RCC 7860 (cell line): ENCODE measurements at places on chromosomes 7 and 10.

DNA sequence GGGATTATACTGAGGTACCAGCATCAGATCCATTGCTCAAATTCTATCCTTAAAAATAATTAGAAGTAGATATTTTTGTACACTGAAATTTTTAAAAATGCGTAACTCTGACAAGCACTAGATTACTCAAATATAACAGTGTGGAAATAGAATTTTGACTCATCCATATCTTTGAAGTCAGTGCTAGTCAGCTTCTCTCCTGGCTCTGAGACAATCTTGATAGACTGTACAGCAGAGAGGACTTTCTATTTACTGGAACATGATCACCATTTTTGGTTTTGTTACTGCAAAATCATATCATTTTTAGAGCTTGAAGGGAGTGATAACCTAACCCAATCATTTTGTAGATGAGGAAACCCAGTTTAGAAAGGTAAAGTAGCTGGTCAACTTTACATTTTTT lies 195.0 kb downstream of the MTERF1 start:
- no peak for DNase-seq

- no peak for DNase-seq
Observed at GRCh38 chr7:22945584-22945983, 68.3 kb downstream of the HYCC1 start.

DNA sequence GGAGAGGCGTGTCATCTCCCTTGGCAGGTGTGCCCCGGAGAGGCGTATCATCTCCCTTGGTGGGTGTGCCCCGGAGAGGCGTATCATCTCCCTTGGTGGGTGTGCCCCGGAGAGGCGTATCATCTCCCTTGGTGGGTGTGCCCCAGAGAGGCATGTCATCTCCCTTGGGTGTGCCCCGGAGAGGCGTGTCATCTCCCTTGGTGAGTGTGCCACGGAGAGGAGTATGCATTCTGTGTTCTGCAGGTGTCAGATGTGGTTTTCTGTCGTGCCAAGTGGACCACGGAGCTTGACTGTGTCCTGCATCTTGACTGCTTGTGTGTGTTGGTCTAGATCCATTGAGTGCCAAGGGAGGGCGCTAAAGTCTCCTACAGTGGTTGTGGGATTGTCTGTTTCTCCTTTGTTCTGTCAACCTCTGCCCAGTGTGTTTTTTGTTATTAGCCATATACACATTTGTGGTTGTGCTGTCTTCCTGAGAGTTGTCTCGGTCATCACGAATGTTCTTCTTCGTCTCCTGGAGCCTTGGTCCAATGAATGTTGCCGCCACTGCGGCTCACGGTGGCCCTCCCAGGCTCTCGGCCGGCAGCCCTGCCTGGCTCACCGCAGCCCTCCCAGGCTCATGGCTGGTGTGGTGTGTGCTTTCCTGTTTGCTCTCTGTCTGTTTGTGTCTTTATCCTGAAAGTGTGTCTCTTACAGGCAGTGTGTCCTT lies 96.8 kb downstream of the INPP5A start:
- no peak for DNase-seq

DNA sequence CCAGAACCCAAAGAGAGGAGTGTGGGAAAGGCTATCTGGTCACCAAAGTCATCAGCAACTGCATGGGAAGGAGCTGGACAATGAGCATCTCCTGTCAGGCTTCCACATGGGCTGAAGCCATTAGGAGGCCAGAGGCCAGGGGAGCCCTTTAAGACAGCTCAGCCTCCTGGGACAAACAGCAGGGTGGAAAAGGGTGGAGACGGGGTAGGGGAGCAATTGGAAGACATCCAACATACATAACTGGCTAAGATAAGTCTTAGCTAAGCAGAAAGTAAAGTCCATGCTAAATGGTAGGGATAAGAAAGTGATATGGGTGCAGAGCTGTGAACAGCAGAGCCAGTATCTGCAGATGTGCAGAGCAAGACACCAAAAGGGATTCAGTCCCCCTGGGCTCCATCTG lies 1.5 kb upstream of the OAT start:
- DNase-seq, result no peak

- DNase-seq, result peak; percentile 92
Observed at GRCh38 chr7:33854801-33855350, 50.5 kb upstream of the BMPER start.

- no peak for DNase-seq
Observed at GRCh38 chr10:22230158-22230833, 12.5 kb upstream of the EBLN1 start.

DNA sequence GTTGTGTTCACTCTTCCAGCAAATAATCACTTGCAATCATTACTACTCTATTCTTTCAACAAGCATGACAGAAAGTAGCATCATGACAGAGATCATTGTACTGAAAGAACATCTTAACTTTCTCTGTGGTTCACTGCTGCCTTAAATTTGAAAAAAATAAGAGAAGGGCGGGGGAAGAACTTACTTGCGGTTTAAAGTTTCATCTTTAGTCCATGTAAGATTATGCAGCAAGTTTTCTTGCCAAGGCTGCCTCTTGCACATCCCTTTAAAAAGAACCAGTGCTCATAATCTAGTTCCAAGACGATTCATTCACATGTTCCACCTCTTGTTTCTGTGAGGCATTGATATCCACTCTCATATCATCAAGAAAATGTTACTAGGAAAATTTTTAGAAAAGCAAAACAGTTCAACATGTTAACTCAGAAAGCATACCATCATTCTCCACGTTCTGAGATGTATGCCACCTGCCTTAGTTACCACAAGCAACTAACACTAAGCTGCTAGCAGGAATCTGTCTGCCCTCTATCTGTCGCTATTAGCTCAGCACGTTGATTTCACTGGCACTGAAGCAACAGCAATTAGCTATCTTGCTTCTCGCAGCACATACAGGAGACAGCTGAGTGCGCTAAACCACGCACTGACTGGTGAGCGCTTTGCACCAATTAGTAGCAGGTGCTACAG lies at the start of gene PCDH15:
Gene PCDH15 (minus strand): TSS at position 491 of the 681 bp plus-strand sequence. CDS start 136,969 bp downstream, outside the sequence.
- peak; percentile 11 for DNase-seq

DNA sequence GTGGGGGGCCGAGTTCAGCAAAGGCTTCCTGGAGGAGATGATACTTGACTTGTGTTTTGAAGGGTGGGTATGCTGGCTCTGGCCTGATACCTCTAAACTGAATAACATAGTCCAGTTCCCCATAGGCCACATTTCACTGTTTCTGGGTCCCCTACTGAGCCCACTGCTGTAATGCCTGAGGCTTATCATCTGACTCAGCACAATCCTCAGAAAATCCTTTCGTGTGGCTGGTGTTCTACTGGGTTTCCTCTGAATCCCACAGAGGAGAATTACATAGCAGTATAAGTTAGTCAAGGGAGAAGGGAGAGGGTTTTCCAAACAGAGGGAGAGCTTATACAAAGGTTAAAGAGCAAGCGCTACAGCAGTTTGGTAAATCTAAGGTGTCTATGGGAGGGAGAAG lies 2.8 kb upstream of the R3HCC1L start:
- no peak for DNase-seq

DNA sequence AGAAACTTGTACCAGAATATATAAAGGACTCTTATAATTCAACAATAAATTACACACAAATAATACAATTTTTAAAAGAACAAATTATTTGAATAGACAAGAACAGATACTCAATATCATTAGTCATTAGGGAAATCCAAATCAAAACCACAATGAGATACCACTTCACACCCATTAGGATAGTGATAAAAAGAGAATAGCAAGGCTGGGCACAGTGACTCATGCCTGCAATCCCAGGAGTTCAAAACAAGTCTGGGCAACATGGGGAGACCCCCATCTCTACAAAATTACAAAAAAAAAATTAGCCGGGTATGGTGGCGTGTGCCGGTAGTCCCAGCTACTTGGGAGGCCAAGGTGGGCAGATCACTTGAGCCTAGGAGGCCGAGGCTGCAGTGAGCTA lies 52.2 kb upstream of the KCNIP2 start:
- no peak for DNase-seq

GRCh38 chr7:2612445-2613097 lies 19.2 kb upstream of the TTYH3 start:
- DNase-seq, result no peak

DNA sequence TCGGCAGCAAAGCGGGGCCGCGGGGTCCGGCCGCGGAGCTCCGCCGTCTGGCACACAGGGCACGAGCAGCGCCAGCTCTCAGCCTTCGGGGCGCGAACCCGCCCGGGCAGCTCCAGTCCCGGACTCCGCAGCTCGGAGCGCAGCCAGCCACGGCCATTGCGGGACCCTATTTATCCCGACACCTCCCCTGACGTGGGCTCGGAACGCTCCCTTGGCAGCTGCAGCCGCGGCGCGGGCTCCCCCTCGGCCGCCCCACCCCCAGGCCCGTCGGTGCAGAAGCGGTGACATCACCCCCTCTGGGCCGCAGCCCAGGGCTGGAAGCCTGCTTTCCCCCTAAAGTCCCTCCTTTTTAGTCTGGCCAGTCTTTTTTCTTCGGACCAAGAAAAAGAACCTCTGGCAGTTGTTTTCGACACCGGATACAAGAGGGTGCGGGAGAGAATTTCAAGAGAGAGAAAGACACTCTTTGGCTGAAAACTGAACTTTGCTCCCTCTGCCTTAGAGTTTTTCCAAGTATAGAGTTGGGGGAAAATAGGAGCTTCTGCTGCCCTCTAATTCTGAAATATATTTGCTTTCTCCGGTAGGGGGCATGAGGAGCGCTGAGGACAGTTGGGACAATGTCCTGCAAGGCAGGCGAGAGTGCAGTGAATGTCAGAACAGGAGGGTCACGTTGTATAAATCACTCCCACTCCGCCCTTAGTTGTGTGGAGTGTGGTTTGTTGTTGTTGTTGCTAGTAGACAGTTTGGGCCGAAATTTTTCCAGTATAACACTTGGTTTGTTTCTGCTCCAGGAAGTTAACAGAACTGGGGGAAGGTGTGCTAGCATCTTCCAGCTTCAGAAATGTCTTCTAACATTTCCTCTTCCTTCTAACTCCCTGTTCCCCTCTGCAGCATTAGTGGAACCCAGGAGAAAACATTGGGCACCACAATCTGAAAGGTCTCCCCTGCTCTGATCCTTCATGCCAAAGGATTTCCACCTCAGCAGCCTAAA lies at the start of gene SFRP4:
Gene SFRP4 (minus strand): TSS at position 145 of the 988 bp plus-strand sequence. CDS start 280 bp downstream, outside the sequence.
- DNase-seq, result peak; percentile 66

- DNase-seq, result no peak
Observed at GRCh38 chr10:80497187-80498077, 40.3 kb upstream of the SH2D4B start.

- no peak for DNase-seq
Observed at GRCh38 chr10:24929056-24929544, 23.3 kb downstream of the PRTFDC1 start.

DNA sequence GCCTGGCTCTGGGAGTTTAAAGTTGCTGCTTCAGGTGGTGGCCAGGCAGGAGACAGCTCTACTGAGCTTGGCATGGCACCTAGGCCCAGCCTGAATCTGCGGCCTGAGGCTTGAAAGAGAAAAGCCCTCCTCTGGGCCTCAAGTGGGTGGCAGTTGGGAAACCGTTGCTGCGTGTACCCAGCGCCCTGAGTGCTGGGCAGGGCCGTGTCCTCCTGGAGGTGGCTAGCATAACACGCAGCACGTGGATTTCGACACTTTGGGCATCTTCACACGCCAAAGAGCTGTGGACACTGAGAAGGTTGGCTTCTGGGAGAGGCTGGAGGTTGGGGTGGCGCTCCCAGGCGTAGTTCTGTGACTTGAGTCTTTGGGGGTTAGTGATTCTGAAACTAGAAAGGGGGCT lies 2.5 kb downstream of the ZNF316 start:
- no peak for DNase-seq

DNA sequence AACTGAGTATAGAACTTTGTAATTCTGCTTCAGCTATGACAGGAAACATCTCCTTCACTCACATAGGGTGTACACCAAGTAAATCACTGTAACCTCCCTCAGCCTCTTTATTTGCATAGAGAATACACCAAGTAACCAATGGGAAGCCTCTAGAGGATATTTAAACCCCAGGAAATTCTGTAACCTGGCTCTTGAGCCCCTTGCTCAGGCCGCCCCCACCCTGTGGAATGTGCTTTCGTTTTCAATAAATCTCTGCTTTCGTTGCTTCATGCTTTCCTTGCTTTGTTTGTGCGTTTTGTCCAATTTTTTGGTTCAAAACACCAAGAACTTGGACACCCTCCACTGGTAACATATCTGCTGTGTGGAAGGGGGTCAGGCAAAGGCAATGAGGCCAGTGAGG lies 60.2 kb downstream of the CLRN3 start:
- no peak for DNase-seq

DNA sequence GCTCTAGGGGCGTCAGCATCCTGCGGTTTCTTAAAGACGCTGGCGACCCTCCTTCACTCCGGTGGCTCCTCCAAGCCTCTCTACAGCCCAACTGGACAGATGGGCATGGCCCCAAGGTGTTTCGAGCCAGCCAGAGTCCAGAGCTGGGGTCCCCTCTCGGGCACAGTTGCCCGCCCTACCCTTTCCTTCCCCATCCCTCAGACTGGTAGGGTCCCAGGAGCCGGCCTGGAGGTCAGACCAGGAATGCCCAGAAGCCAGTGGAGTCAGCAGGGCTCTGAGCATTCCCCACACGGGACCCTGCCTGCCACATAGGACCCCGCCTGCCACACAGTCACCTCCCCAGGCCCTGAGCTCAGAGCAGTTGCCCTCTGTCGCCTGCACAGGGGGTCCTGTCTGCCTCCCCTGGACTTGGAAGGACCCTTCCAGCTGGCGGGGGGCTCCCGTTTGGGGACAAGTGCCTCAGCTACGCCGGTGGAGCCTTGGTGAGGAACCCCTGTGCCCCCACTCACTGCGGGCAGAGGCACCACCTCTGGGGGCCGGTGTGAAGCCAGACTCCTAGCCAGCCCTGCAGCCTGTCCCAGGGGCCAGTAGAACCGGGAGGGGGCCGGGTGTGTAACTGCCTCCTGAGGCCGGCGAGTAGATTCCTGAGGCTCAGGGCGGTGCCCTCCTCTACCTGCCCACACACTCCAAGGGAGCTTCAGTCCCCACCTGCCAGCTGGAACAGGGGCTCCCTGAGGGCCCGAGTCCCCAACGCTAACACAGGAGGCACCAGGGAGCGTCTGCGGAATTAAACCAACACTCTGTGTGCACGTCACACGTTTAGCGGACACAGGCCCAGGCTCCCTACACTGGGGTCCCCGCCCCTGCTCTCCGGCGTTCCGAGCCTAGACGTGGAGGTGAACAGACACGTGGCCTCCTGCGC lies 19.4 kb upstream of the PDGFA start:
- DNase-seq, result peak; percentile 22

- DNase-seq, result peak; percentile 33
Observed at GRCh38 chr10:74103560-74104258, 46.9 kb downstream of the AP3M1 start.

DNA sequence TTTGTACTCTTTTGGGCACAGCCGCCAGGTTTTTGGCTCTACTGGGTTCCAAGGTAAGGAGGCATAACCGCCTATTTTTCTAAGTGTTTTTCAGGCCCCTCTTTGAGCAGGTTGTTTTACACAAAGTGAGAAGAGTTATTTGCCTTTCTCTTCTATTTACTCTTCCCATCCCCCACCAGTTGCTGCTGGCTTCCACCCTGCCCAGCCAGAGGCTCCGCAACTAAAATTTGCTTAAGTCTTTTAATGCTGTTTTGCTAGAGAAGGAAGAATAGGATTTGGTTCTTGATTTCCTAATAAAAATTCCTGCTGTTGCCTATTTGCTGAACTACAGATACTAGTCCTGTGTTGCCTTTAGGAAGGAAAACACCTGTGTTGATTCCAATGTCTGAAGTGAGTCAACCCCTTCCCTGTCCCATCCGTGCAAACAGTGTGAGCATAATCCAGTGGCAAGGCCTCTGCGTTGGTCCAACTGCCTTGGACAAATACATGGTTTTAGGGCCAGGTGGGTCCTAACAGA lies 1.9 kb downstream of the PLA2G12B start:
- no peak for DNase-seq

GRCh38 chr10:33441561-33441960 lies 107.1 kb upstream of the NRP1 start:
- no peak for DNase-seq
